Stimulated activated CD8-positive, alpha-beta memory T cell treated with anti-CD3 and anti-CD28 coated beads, Interleukin-4, amount 100 ng/mL, for 4 hours (primary cell): ENCODE measurements at places on chromosomes 7 and 10.

DNA sequence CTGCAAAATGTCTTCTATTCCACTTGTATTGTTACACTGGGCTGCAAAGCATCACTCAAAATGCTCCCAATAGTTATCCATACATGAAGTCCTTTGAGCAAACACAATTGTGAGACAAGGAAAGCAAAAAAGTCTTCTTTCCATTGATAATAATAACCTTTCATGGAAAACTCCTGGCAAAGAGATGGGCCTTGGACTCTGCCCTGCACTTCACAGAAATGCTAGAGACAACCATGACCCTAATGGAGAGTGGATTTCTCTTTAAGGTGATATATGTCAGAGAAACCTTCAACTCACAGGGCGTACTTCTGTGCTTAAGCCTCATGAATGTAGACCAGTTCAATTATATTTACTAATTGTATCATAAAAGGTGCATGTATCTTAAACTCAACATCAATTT lies 19.4 kb downstream of the SLC26A3 start:
- DNase-seq: no peak

DNA sequence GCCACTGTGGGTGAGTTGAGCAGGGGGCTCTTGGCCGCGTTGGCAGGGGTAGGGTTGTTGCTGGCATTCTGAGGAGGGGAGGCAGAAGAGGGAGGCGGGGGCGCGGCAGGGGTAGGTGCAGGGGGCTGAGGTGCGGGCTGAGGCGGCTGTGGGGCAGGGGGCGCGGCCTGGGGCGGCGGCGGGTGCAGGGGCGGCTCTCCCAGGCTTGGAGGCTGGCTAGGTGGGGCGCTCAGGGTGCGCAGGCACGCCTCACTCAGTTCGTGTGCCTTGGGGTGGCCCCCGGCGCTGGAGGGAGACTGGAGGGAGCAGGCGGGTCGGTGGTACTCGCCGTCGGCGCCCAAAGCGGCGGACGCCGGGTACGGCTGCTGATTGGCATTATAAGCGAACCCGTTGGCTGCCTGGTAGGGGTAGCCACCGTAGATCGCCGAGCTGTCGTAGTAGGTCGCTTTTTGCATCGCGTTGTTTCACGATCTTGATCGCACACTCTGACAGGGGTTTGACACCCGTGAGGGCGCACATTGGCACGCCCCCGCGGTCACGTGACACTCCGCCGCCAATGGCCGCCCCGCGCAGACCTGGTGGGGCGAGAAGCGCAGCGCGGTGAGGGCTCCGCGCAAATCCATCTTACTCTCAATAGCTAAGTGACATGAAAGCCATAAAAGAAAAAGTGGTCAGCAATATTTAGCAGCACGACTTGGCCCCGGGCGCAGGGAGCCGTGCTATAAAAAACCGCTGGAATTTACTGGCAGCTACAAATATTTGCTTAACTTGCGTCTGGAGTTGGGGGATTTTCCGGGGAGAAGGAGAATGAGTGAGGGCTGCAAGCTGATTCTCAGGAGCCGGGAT lies 7.9 kb upstream of the HOXA2 start:
- no peak for DNase-seq

GRCh38 chr10:116785867-116786266 lies 43.5 kb upstream of the HSPA12A start:
- no peak for DNase-seq

GRCh38 chr7:144019457-144019856 lies 19.3 kb downstream of the OR6B1 start:
- DNase-seq: no peak

- DNase-seq: no peak
These were observed 4.4 kb upstream of the TECPR1 start for GRCh38 chr7:98256431-98256830.

DNA sequence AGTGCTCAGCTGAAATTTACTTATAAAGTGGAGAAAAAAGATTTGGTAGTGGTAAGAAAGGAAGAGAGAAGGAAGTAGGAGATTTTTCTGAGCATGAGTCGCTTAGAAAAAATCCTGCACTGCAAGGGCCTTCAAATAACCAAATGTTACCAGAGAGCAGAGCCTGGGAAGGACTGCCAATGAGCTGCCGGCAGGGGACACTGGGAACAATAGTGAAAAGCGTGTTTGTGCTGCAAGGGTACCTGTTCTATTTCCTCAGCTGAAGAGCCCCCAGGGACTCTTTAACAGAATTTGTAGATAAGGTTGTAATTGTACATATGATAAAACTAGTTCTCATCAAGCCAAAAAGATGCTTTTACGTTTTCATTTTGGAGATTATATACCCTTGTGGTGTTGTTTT lies 696.3 kb upstream of the C7orf33 start:
- no peak for DNase-seq

- no peak for DNase-seq
These were observed 267.8 kb downstream of the SH2D4B start for GRCh38 chr10:80805343-80806020.

GRCh38 chr10:86821388-86821999 lies 65.1 kb downstream of the BMPR1A start:
- DNase-seq: no peak

DNA sequence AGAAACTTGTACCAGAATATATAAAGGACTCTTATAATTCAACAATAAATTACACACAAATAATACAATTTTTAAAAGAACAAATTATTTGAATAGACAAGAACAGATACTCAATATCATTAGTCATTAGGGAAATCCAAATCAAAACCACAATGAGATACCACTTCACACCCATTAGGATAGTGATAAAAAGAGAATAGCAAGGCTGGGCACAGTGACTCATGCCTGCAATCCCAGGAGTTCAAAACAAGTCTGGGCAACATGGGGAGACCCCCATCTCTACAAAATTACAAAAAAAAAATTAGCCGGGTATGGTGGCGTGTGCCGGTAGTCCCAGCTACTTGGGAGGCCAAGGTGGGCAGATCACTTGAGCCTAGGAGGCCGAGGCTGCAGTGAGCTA lies 52.2 kb upstream of the KCNIP2 start:
- DNase-seq: no peak

DNA sequence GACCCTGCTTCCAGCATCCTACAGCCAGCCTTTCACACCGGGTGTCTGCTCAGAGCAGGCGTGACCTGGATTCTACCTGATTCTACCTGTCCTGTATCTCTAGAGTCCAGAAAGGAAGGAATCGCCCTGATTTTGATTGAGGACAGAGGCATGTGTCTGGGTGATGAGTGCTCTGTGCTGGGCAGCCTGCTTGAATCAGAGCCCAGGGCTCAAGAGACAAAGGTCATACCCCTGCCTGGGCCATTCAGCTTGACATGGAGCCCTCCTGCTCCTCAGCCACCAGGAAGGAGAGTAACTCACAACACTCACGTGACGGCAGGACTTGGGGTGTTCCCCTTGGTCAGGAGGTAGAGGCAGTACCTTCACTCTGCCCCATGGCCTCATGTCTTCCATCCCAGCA lies 11.2 kb downstream of the GAD2 start:
- no peak for DNase-seq
